Fibroblast of skin of abdomen (primary cell): ENCODE measurements at places on chromosomes 13 and 19.

DNA sequence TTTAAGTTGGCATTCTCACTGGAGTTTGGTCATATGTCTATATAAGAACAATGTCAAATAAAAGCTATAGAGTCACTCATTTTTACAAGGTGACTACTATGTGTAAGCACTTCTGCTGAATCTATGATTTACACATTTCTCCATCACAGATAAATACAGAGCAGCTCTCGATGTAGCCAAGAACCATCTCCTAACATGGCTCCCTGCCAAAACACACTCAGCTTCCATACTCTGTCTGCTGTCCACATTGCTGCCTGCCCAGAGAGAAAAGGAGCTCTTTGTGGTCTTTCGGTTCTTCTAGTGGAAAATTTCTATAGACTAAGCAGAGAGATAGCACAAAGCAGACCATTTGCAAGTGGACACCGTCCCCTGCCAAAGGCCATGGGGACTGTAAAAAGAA, 190.9 kb upstream of the KLF12 start:
- DNase-seq, result peak; percentile 82

DNA sequence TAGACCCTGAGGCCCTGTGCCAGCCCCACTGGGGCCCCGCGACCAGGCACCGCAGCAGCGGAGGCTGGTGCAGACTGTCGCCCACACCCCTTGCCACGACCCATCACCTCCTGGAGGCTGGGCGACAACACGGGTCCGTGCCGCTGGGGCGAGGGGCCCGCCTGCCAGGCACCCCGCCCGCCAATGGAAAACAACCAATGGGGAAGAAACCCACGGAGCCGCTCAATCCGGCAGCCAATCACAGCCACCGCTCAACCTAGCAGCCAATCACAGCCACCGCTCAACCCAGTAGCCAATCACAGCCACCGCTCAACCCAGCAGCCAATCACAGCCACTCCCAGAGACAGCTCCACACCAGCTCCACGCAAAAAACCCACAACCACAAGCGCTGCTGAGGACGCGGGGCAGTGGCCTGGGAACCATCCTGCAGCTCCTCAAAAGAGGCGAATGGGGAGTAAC, 29.7 kb downstream of the GPX4 start:
- DNase-seq, result no peak

GRCh38 chr13:59269476-59269875, 894.3 kb downstream of the DIAPH3 start:
- peak; percentile 89 for DNase-seq

GRCh38 chr13:107650081-107650701, 565.1 kb downstream of the LIG4 start:
- peak; percentile 21 for DNase-seq

- DNase-seq, result no peak
Observed at GRCh38 chr13:73411067-73411809, 352.4 kb downstream of the KLF5 start.

GRCh38 chr19:4866595-4867424, 657 bp downstream of the PLIN3 start:
- peak; percentile 38 for DNase-seq

DNA sequence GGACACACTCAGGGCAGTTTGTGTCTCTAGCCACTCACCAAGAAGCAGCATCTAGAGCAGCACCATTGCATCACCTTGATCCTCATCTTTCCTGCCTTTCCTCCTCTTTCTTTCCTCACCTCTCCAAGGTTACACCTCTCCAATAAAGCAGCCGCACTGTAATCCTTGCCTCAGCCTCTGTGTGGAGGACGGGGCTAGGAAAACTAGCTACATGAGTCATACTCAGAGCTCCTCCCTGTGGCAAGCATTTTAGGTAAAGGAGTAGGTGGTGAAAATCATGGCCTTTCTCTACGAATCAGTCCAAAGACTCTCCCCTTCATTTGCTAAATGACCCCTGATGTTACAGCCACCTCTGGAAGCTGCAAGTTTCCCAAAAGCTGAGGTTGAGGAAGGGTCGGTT, 108.9 kb downstream of the DNAJC15 start:
- peak; percentile 30 for DNase-seq

DNA sequence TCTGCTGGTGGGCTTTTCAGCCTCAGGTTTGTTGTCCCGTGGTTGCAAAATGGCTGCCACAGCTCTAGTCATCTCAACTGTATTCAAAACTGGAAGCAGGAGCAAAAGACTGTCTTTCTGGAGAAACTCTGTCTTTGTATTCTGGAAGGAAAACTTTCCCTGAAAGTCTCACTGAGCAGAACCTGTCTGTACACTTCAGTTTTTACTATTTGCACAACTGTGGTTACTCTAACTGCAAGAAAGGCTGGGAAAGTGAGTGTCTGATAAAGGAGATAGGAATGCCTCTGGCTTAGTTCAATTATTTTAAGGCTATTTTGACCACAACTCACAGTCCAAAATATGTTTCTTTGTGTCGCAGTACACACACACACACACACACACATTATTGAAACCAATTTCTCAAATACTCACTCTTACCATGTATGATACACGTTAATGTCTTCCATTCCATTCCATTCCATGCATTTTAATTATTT, 49.7 kb upstream of the EHD2 start:
- peak; percentile 96 for DNase-seq

- peak; percentile 35 for DNase-seq
Observed at GRCh38 chr13:31431722-31432137, 232.0 kb downstream of the B3GLCT start.

DNA sequence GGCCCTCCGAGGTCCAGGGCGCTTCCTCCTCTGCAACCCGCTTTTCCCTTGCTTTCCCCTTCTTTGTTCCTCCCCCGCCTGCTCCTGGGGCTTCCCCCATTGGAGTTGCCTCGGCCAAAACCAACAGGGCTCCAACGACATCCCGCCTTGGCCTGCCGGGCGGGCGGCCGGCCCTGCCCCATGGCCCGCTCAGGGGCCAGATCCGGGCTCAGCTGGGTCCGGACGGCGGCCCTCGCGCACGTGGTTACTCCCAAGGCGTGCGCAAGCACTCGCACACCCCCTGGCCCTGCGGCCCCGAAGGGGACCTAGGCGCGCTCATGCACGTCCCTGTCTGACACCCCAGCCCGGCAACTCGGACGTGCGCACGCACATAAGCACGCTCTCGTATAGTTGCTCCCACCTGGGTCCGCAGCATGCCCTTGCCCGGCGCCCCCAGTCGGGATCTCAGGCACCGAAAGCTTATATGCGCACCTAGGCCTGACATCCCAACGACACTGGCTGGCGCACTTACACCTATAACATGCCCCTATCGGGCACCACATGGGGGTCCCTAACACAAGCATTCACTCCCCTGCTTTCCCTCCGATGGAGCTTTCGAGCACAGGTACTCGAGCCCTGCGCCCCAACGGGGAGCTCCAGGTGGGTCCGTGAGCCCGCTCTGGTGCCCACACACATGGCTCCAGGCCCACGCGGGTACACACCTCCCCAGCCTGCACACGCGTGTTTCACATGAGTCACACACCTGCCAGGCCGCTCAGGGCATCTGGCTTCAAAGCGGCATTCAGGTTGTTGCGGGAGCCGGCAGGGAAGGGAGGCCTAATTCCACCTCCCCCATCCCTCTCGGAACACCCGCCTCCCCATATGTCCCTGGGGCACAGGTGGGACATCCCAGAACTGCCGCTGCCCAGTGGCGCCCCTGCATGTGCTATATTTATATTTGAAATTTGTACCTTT, 15.0 kb downstream of the NFIX start:
- DNase-seq, result no peak

- no peak for DNase-seq
Observed at GRCh38 chr13:33144358-33144784, 128.1 kb downstream of the KL start.

DNA sequence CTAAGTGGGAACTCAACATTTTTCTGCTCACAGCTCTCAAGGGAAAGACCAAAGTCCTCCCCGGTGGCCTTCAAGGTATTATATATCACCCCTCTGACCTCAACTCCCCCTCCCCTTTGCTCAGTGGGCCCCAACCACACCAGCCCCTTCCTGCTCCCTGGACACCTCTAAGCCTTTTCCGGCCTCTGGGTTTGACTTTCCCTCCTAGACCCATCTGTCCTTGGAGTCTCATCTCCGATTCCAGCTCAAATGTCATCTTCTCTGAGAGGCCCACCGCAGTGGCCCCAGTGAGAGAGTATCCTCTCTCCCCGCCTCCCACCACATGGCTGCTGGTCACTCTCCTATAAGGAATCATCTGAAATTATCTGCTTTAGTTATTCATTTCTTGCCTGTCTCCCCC, 941 bp upstream of the UHRF1 start:
- DNase-seq, result no peak

GRCh38 chr13:31951215-31951678, 80.3 kb upstream of the FRY start:
- no peak for DNase-seq

- DNase-seq, result no peak
Observed at GRCh38 chr19:52602941-52603340, 32.9 kb downstream of the ZNF701 start.

- DNase-seq, result no peak
Observed at GRCh38 chr13:114202581-114202980, 23.5 kb downstream of the CFAP97D2 start.

GRCh38 chr13:112785483-112785856, 95.6 kb downstream of the ATP11A start:
- DNase-seq, result no peak

DNA sequence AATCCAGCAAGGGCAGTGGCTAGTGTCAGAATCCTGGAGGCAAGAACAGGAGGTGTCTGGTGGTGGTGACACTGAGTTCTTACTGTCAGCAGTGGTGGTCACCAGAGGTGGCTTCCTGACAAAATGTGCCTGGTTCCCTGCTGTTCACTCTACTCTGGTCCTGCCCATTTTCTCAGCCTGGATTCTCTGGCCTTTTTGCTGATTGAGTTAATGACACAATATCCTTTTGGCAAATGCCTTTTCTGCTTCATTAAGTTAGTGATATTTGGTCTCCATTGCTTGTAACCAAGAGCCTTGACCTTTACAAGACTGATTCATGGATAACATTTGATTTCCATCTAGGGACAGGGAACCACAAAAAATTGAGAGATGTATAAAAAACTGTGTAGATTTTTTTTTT, 51.1 kb downstream of the RFC3 start:
- DNase-seq, result no peak

DNA sequence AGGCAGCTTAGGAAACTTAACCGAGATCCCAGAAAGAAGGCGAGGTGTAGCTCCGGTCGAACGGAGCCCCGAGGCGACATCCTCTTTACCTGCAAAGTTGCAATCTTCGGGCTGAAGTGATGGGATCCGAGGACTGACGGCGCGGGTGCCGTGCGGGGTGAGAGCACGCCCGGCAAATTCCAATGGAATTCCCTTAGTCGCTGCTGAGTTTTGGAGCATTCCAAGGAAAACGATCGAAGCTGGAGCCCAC, 141 bp downstream of the TRPC4 start:
- no peak for DNase-seq

GRCh38 chr13:49938921-49939320, 2.8 kb upstream of the SPRYD7 start:
- DNase-seq, result no peak

DNA sequence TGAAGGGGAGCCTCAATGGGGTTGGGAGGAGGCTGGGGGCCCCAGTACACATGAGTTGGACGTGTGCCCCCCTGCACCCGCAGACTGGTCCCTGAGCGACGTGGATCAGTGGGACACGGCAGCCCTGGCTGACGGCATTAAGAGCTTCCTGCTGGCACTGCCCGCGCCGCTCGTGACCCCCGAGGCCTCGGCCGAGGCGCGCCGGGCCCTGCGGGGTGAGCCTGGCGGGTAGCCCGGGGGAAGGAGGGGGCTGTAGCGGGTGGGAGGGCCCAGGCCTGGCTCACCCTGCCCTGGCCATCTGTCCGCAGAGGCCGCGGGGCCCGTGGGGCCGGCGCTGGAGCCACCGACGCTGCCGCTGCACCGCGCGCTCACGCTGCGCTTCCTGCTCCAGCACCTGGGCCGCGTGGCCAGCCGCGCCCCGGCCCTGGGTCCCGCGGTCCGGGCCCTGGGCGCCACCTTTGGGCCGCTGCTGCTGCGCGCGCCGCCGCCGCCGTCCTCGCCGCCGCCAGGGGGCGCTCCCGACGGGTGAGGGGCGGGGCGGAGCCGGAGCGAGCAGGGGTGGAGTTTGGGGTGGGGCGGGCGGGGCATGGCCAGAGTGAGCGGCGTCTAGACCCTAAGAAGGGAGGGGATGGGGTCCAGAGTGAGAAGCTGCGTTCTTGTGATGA, 8.1 kb downstream of the PIK3R2 start:
- DNase-seq, result peak; percentile 54

DNA sequence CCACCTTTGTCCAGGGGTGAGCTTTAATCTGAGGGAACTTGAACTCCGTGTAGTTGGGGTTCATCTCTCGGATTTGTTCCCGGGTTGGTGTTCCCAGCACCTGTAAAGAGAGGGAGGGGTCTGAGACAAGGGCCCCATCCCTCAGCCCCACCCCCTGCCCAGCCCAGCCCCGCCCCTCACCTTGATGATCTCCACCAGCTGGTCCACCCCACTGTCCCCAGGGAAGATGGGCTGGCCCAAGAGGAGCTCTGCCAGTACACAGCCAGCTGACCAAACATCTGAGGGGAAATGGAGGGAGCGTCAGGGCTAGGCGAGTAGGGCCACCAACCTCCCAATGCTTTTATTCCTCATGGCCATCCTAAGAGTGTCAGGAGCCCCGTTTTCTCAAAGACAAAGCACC, 9.3 kb downstream of the GSK3A start:
- DNase-seq, result no peak

DNA sequence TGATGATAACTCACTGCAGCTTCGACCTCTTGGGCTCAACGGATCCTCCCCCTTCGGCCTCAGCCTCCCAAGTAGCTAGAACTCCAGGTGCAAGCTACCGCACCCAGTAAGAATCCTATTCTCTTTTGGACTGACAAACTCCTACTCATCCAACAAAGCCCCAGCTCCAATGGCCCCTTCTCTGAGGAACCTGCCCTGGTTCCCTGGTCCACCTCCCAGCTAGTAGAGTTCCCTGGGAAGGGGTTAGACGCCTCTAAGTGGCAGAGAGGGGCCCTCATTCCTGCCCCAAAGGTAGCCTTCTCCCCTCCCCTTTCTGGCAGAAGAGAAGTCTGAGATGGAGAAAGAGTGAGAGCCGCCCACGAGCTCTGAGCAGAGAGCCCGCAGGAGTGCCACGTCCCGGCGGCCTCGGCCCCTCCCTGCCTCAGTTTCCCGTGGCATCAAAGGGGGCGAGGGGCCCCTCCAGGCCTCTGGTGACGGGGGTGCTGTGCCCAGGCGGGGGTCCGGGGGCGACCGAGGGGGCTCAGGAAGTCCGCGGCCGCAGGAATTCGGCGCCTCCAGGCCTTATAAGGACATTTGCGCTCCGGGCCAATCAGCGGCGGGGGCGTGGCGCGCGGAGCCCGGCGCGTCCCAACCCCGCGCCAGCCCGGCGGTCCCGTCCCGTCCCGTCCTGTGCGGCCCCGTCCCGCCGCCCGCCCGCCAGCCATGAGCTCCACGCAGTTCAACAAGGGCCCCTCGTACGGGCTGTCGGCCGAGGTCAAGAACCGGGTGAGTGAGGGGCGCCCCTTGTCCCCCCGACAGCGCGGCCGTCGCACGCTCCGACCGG, at the start of gene CNN2:
Gene CNN2 (plus strand): TSS at position 649 of the 823 bp plus-strand sequence. CDS start 54 bp downstream, at position 703.
- DNase-seq, result peak; percentile 87

- DNase-seq, result no peak
Observed at GRCh38 chr19:43778651-43779050, 2.1 kb downstream of the KCNN4 start.

GRCh38 chr13:98273824-98274742, 97.0 kb upstream of the RNF113B start:
- DNase-seq, result no peak
